ENCODE measurements at places on chromosomes 1 and 21. TPM values are rescaled to one million over a fixed set of nuclear protein-coding genes. Genes with fewer than 3 reads are reported as not detected.

LRRN2 gene
- 3.6 TPM for total RNA-seq

HRNR gene
- not detected for total RNA-seq

LCE1F gene
- not detected for total RNA-seq

PTP4A2 gene
- 160 TPM for total RNA-seq

AK4 gene
- total RNA-seq: 46.4 TPM

FNDC10 gene
- total RNA-seq: 0.84 TPM

NBPF1 gene
- total RNA-seq: 39.2 TPM

GNG5 gene
- 79.1 TPM for total RNA-seq

SYDE2 gene
- total RNA-seq: 119 TPM

DNA sequence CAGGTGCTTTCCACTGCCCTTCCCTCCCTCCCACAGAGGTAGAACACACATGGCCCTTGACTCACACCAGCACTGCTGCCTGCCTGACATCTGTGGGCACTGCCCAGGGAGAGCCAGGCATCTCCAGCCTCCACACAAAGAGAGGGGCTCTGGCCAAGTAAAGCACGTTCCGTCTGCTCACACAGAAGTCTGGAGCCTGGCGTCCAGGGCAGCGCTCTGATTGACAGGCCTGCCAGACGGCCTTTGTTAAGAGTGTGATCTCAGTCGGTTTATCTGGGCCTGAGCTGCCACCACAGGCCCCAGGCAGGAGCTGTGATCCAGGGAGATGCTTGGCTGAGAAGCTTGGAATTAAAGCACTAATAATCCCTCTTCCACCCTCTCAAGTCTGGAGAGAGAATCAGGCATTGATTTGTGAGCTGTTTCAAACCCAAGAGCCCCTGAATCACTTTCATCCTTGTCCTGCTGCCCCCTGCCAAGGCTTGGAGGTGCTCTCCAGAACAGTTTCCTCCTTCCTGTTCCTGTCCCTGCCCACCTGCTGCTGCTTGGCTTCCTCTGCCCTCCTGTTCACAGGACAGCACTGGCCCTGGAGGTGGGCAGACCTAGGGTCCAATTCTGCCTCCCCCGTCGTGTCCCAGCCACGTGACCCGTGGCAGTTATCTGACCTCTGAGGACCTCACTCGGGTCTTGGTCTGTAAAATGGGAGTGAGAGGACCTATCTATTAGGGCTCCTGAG, 3.7 kb downstream of the DMRTB1 start:
- DNase-seq: no peak

- DNase-seq: no peak
Measured at GRCh38 chr1:3276341-3276800, 178.1 kb upstream of the ARHGEF16 start.

- DNase-seq: no peak
Measured at GRCh38 chr1:164137273-164137925, 421.6 kb upstream of the PBX1 start.

DNA sequence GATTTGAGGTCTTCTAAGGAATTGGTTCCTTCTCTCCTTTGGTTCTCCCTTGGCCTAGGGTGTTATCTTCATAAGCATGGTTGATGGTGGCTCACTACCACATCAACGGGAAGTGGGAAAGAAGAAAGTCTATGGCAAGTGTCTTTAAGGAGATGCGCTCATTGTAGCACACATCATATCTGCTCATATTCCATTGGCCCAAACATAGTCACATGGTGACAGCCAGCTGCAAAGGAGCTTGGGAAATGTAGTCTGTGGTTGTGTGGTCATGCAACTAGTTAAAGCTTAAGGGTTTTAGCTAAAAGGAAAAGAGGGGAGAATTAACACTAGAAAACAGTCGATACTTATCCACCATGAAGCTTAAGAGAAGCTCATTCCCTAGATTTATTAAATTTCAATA, 11.4 kb upstream of the MRPS6 start:
- no peak for DNase-seq

- DNase-seq: no peak
Measured at GRCh38 chr1:170460414-170461155, 71.4 kb upstream of the GORAB start.

DNA sequence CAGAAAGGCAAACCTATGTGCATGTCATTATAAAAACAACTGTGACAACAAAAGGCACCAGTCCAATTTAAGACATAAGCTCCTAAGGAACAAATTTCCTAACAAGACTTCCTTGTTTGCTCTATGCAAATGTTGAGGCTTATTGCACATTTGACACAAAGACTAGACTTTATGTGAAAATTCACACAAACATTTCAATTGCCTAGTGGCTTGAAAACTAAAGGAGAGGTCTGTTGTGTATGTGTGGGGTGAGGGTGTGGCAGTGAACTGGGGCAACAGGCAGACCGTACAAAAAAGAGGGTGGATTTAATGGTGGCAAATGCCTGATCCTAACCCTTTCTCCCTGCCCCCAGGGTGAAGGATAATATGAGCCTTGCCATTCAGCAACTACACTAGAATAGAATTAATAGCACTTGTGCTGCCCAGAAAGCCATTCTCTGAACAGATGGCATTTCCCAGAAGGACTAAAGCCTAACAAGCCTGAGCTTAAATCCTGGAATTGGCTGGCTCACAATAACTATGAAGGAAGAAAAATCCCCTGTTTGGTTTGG, 73.9 kb downstream of the GLUL start:
- no peak for DNase-seq

DNA sequence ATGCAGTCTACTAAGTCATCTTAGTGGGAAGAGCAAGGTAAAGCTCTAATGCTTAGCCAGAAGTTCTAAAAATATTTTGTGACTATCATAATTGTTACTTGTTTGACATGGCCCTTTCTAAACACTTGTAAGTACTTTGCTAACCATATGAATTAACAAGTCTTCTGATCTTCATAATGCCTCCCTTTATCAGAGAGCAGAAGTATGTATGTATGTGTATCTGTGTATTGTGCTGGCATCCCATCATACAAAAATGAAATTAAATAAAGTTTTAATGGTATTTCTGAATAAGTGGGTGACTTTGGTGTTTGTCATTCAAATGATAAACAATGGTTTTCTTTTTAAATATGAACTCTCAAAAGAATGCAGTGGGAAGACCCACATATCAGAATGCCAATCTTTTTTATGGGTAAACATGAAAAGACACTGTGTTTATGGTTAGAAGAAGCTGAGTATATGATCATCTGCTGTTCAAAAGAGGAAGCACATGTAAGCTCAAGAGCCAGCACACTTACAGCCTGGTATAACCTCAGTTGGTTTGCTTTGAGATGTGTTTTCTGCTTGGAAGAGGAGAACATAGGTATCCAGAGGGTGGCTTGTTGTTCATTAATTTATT, 159.6 kb downstream of the CLEC20A start:
- no peak for DNase-seq

GRCh38 chr1:39564941-39565340, 11.6 kb downstream of the PABPC4 start:
- no peak for DNase-seq

GRCh38 chr1:109759513-109760334, 4.0 kb downstream of the EPS8L3 start:
- DNase-seq: no peak

DNA sequence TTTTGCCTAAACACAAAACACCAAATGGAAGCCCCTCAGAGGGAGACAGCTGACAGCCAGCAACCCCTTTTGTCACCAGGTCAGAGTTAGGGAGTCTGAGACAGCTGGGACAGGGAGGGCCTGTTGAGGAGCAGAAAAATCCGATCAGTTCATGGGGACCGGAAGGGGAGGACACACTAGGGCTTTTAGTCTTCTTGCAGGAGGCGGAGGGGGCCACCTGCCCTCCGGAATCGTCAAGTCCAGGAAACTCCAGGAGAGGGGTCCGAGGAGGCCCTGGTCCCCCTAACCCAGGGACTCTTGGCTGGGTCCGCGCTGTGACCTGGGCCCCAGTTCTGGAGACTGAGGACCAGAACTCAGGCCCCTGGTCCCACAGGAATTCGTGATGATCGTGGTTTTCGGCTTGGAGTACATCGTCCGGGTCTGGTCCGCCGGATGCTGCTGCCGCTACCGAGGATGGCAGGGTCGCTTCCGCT, 34.2 kb downstream of the KCNQ4 start:
- DNase-seq: no peak

GRCh38 chr1:56406821-56407220, 172.5 kb downstream of the PLPP3 start:
- DNase-seq: no peak

- no peak for DNase-seq
Measured at GRCh38 chr1:15225461-15225860, 21.6 kb upstream of the FHAD1 start.

DNA sequence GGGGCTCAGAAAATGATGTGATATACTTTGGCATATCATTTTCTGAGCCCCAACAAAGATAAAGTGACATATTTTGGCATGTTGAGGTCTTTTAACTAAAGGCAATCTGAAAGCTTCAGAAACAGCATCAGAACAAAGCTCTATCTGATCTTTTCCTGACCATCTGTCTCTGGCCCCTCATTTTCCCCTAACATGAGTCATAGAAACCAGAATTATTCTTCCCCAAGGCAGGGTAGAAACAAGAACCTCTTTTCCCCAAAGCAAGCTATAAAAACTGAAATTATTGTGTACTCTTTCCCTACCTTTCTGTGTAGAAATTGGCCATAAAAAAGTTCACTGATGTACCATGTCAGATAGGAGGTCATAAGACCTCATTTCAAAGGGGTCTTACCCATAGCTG, 48.7 kb upstream of the PLA2G4A start:
- DNase-seq: no peak

Data from esophagus muscularis mucosa (tissue), 4 donors.